Inflammatory macrophage (primary cell): ENCODE measurements at places on chromosomes 2 and 18.

GRCh38 chr2:70919672-70920366 lies 15.9 kb upstream of the ATP6V1B1 start:
- DNase-seq: peak; percentile 88

GRCh38 chr2:150296770-150297546 lies 190.5 kb downstream of the RND3 start:
- DNase-seq: no peak

DNA sequence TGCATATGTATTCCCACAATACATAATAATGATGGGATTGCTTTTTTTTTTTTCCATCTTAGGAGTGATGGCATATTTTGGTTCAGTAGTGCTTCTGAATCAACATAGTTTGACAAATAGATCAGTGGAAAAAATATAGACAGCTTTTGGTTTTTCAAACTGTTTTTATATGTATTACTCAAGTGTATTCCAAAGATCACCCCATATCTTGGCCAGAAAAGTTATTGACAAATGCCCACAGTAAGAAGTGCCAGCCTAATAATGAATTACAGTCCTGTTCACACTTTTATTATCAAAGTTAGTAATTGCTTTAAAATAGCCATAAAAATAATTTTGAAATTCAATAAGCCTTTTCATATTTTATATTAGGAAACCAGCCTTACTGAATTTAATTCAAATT lies 95.0 kb downstream of the TMEFF2 start:
- no peak for DNase-seq

DNA sequence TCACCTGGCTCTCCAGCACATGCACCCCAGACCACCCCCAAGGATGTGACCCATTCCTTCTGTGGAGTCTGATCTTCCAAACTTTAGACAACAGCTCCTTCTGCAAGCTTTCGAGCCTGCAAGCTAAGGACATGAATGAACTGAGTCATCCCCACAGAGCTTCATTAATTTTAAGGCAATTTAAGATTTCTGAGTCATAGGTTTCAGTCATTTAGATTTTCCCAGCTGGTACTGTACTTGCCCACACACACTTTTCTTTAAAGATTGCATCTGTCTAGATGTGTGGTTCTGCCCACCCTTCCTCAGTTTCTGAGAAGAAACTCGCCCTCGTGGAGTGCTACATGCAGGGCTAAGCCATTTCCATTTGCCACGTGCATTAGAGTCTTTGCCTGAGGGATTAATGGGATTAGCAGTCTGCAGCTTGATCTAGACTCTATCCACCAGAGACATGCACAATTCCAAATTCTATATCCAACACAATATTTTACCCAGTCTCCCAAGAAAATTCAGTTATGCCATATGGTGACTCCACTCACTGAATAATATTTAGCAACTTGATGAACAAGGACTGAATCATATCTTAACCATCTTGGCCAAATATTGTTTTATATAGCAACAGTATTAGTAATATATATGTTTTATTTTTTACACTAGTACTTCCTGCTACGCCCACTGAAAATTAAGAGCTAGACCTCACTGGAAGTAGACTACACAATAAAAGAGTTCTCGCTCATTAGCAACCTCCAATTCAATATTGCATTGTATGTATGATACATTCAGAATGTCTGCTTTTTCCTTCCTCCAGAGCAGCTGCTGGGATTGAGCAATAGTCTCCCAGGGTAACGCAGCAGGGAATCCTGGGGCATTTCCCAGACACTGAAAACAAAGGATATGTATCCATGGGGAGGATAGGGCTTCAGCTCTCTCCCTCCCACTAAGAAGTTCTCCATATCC lies 14.3 kb upstream of the TRIB2 start:
- no peak for DNase-seq

- peak; percentile 4 for DNase-seq
These were observed 2.1 kb upstream of the CXCR1 start for GRCh38 chr2:218168635-218169462.

- no peak for DNase-seq
These were observed 33.9 kb downstream of the ACKR3 start for GRCh38 chr2:236603361-236604015.

GRCh38 chr2:143937723-143938350 lies 582.1 kb downstream of the ZEB2 start:
- DNase-seq: no peak

DNA sequence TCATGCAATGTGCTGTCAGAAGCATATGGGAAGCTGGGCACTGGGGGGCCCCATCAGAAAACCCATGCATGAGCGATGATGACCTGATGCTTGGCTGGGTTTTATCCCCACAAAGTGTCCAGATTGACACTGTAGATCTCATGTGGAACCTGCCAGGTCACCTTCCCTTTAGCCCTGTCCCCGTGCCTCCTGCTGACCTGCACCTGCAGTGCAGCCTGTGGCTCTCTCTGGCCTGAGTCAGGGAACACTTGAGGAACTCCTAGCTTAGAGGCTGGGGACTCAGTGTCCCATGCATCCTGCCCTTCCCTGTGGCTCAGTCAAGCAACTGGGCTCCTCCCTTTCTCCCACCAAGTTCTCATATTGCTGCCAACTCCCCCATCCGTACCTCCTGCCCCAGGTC lies 57.7 kb downstream of the PDCL3 start:
- DNase-seq: no peak

DNA sequence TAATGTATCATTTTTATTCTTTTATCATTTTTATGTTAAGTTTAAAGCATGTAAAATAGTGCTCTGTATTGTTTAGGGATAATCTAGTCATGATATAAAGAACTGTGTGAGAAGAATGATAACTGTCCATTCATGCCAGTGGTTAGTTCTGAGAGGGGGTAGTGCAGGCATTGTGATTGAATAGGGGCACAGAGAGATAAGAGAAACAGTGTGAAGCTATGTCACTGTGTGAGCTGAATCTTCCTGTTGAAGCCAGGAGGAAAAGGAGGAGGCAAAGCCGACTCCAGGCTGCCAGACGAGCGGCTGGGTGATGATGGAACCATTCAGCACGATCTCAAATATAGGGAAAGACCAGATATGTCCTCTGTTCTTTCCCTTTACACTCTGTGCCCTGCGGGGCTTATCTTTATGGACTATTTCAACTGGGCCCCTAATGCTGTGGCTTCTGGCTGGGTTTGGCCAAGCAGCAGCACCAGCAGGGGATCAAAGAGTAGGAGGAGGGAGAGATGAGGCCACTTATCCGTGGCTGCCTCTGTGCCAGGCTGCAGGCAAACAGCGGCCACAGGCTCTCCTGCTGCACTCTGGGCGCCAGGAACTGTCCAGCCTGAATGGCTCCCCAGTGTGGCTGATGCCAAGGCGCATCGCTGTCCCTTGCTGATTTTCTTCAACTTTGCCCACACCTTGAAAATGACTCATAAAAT lies 128.0 kb downstream of the SPP2 start:
- DNase-seq: no peak

DNA sequence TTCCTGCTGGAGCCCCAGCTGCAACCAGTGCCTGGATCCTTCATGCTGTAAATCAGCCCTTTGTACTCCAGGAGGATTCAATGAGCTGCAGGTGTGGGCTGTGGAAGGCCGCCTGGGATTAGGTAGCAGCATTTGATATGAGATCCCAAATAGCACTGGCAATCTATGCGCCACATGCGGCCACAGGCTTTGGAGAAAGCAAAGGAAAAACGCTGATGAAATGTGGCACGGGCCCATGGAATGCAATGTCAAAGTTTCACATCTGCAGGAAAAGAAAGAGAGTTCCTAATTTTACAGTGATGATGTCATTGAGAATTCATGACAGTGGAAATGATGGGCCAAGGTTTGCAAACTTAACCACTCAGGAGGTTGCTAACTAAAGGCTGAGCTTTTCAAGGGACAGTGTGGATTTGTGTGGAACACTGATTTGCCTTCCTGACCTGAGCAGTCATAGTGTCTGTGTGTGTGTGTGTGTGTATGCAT lies 216.4 kb upstream of the OSR1 start:
- DNase-seq: no peak

- DNase-seq: no peak
These were observed 200.9 kb upstream of the FSIP2 start for GRCh38 chr2:185537689-185538088.
